ENCODE measurements at places on chromosomes 1 and 21. TPM values are rescaled to one million over a fixed set of nuclear protein-coding genes. Genes with fewer than 3 reads are reported as not detected.

GRCh38 chr1:154503898-154504297 is 1.7 kb upstream of the SHE start:
- H3K4me1 ChIP-seq, result peaks cover 3% of the 10 kb centered on the region
- H3K4me3 ChIP-seq, result no peak overlapping the region
- H3K36me3 ChIP-seq, result no peaks in the 10 kb centered on the region
- H3K27ac ChIP-seq, result no peak overlapping the region

- DNase-seq, result no peak
- H3K36me3 ChIP-seq, result peaks cover 8% of the 10 kb centered on the region
- H3K4me3 ChIP-seq, result no peak overlapping the region
- peaks cover 26% of the 10 kb centered on the region for H3K4me1 ChIP-seq
- peak overlapping the region; percentile 93 for H3K27ac ChIP-seq
- H3K27me3 ChIP-seq, result no peaks in the 10 kb centered on the region
Observed at GRCh38 chr1:241591317-241591716, 48.9 kb downstream of the CHML start.

DNA sequence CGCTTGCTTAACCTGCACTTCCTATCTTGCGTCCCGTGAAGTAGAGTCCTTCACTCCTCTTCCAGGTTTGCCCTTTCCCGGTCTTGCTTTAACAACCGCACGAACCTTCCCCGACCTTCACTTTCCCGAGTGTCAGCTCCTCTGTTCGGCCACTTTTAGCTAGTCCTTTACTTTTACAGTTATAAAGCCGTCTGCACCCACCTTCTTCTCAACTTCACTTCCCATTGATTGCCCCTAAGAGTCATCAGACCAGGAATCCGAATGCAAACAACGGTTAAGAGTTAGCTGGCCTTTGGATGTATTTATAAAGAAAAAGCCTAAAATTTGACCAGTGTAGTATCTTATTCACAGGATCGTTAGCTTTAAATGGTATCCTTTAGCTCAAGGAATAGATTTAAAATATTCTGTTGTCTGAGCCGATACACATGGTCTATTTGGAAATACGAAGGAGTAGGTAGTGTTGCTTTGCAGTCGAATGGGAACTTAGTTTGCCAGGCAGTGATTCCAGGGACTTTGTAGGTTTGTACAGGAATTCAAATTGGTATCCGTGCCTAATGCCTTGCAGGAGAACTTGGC is 1.4 kb downstream of the PPP2R5A start:
- H3K27ac ChIP-seq, result peak overlapping the region; percentile 93
- H3K4me3 ChIP-seq, result peak overlapping the region; percentile 88

DNA sequence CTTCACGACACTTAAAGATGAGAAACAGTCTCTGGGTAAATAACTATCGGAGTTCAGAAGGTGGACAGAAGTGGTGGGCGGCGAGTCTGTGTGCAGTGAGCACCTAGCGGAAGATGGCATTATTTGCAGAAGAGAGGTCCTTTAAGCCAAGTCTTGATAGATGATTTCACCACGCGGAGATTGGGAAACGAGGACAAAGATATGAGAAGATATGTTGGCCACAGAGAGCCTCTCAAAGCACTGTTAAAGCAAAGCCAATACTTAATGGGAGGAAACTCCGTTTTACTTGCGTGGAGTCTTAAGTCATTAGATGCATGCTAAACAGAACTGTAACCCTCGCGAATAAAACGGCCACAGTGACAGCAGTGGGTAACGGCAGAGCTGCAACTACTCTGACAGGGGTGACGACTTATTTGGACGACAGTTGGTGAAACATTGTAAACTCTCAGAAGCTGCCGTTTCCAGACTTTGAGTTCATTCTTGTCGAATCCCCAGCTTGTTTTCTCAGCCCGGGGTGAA is 577 bp upstream of the CEP350 start:
- H3K27ac ChIP-seq, result peak overlapping the region; percentile 90
- H3K36me3 ChIP-seq, result no peaks in the 10 kb centered on the region
- peaks cover 2% of the 10 kb centered on the region for H3K27me3 ChIP-seq
- H3K4me1 ChIP-seq, result peaks cover 24% of the 10 kb centered on the region
- DNase-seq, result peak; percentile 42
- peak overlapping the region; percentile 87 for H3K4me3 ChIP-seq

- no peak for DNase-seq
- no peaks in the 10 kb centered on the region for H3K36me3 ChIP-seq
- H3K4me3 ChIP-seq, result no peak overlapping the region
- H3K27me3 ChIP-seq, result peaks cover 5% of the 10 kb centered on the region
- no peaks in the 10 kb centered on the region for H3K4me1 ChIP-seq
- H3K27ac ChIP-seq, result no peak overlapping the region
Observed at GRCh38 chr21:46624050-46624449, 11.4 kb upstream of the PRMT2 start.

GRCh38 chr1:238499021-238499420 is 608.3 kb upstream of the ZP4 start:
- no peaks in the 10 kb centered on the region for H3K36me3 ChIP-seq
- no peaks in the 10 kb centered on the region for H3K27me3 ChIP-seq
- no peak overlapping the region for H3K4me3 ChIP-seq
- no peaks in the 10 kb centered on the region for H3K4me1 ChIP-seq
- DNase-seq, result no peak
- H3K27ac ChIP-seq, result no peak overlapping the region

DNA sequence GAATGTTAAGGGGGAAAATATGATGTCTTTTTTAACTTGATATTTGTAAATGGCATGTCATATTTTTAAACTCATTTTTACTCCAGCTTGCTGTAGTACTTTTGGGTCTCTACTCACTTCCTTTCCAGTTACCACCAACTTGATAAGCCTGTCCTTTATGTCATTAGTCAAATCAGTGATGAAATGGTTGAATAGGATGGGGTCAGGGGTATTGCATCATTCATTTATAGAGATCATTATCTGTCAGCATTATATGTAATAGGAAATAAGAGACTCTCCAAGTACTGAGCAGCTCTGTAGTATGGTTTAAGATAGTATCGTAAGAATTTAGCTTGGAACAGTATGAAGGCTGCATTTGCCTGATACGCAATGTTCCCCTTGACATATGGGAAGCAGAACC is 227.3 kb downstream of the BRINP3 start:
- peaks cover 2% of the 10 kb centered on the region for H3K4me1 ChIP-seq
- H3K36me3 ChIP-seq, result no peaks in the 10 kb centered on the region
- H3K4me3 ChIP-seq, result no peak overlapping the region
- H3K27ac ChIP-seq, result no peak overlapping the region
- DNase-seq, result no peak
- no peaks in the 10 kb centered on the region for H3K27me3 ChIP-seq

DNA sequence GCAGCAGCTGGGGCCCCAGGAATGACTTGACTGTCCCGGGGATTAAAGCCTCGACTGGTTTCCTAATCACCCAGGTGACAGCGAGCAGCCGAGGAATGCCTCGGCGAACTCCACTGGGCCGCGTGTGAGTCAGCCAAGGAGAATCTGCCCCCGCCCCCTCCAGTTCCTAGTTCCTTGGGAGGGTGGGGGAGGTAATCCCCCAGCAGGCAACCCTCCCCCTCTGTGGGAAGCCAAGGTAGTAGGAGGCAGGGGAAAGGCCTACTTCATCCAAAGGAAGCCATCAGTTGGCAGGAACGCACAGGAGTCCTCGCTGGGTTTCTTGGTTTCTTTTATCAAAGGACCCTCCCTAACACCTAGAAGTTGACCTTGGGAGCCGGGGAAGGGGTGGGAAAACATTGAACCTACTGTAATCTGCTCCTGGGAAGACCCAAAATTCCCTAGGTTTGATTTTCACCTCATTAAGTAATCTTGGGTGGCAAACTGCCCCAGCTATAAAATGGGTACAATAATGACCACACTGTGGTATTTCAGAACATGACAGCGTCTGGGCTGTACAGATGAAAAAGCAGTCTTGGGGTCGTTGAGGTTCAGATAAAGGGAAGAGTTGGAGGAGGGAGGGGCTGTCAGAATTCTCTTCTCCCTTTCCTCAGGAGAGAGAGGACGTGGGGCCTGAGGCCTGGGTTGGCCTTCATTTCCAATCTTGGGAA is 1.4 kb downstream of the TENT5B start:
- H3K27me3 ChIP-seq, result no peaks in the 10 kb centered on the region
- no peaks in the 10 kb centered on the region for H3K36me3 ChIP-seq
- peaks cover 43% of the 10 kb centered on the region for H3K4me1 ChIP-seq
- H3K4me3 ChIP-seq, result peak overlapping the region; percentile 25
- DNase-seq, result peak; percentile 64
- H3K27ac ChIP-seq, result peak overlapping the region; percentile 86

DNA sequence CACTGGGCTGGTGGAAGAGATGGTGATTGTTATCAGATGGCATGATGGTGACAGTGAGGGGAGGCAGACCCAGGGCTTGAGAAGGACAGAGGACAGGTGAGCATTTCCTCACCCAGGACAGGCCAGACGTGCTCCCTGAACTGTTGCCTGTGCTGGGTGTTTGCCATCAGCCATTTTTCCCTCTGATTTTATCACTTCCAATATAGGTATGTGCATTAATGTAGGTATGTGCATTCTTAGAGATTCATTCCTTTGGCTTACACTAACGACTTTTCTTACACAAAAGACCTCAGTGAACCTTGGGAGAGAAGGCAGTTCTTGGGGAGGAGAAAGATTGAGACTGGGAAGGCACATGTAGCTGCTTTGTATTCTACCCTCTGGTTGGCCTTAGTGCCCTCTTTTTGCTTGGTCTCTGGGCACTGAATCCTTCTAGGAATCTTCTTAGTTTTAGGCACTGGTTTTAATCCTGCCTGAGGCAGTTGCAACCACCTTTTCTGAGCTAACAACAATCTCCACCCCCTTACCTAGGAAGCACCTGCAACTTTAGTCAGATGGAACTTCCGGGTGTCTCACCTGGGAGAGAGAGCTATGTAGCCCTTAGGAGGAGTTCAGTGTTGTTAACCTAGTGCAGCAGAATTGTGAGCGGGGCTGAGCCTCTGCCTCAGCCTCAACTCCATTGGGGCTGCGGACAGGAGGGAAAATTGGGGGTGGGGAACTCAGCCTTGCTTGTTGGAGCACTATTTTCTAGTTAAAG is 30.9 kb downstream of the C1orf116 start:
- peaks cover 13% of the 10 kb centered on the region for H3K4me1 ChIP-seq
- peaks cover 14% of the 10 kb centered on the region for H3K27me3 ChIP-seq
- H3K4me3 ChIP-seq, result no peak overlapping the region
- H3K27ac ChIP-seq, result no peak overlapping the region
- no peak for DNase-seq

DNA sequence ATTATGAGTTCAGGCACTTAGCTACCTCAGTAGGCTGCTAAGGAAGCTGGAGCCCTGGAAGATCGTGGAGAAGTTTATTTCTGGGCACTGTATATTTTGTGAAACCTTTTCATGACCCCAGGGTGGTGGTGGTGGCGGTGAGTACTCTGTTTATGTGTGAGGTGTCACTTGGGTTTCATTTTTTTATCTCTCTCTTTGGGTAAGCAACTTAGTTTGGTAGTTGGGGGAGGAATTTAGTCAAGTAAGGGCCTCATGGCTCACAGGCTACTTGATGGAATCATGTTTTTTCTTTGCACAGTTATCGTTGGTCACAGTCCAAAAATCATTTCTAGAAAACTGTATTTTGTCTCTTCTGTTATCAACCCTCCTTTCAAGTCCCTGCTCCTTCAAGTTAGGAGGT is 33.9 kb downstream of the C1orf141 start:
- H3K4me1 ChIP-seq, result peaks cover 30% of the 10 kb centered on the region
- H3K27ac ChIP-seq, result peak overlapping the region; percentile 8
- no peaks in the 10 kb centered on the region for H3K27me3 ChIP-seq
- no peaks in the 10 kb centered on the region for H3K36me3 ChIP-seq

DNA sequence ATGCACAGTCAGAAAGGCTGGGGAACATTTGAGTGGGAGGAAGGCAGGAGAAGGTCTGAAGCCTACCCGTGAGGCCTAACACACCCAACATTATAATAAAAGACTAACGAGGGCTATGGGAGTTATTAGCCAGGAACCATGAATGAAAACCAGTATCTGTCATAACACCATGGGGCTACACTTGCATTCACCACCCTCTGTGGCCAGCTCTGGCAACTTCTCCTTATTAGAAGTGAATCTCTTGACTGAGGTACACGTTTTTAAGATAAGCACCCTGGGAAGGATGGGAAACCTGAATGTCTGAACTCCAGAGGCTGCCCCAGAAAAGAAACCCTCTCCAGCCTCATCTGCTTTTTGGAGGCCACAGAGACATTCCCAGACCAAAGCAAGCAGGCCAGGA is 204.3 kb upstream of the RAB4A start:
- H3K4me3 ChIP-seq, result no peak overlapping the region
- H3K4me1 ChIP-seq, result peaks cover 19% of the 10 kb centered on the region
- no peak overlapping the region for H3K27ac ChIP-seq
- DNase-seq, result no peak
- H3K36me3 ChIP-seq, result no peaks in the 10 kb centered on the region
- no peaks in the 10 kb centered on the region for H3K27me3 ChIP-seq

GRCh38 chr21:35585155-35585554 is 475.2 kb downstream of the SETD4 start:
- DNase-seq, result no peak
- H3K27ac ChIP-seq, result no peak overlapping the region
- peaks cover 4% of the 10 kb centered on the region for H3K4me1 ChIP-seq

DNA sequence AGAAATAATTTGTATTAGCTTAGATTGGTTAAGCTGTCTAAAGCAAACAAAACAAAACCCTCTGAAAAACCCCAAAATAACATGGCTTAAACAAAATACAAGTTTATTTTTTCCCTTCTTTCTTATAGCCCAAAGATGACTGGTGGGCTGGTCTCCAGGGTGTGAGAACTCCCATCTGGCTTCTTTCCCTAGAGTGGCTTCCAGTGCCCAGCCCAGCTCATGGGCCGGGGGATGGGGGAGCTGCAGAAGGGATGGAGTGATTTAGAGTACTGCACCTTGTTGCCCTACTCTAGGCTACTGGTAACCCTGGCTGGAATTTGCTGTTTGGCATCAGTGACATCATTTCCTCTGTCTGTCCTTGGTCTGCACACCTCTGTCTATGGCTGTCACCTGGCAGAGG is 223.0 kb downstream of the PBX1 start:
- no peaks in the 10 kb centered on the region for H3K36me3 ChIP-seq
- H3K4me1 ChIP-seq, result peaks cover 90% of the 10 kb centered on the region
- no peak for DNase-seq
- H3K4me3 ChIP-seq, result no peak overlapping the region
- peak overlapping the region; percentile 90 for H3K27ac ChIP-seq

Gene ITGB2
- total RNA-seq, result 0.74 TPM

Gene KANK4
- 34.3 TPM for total RNA-seq

Gene CIART
- total RNA-seq, result 10.6 TPM

Gene E2F2
- 4.8 TPM for total RNA-seq

Gene EFCAB14
- 61.2 TPM for total RNA-seq

Gene GJA9
- not detected for total RNA-seq

Gene ANGPTL7
- total RNA-seq, result not detected

Gene AMY2A
- not detected for total RNA-seq

Gene TFF3
- not detected for total RNA-seq

Gene RCC2
- total RNA-seq, result 159 TPM

Gene TMOD4
- total RNA-seq, result 0.77 TPM
